CD14-positive monocyte (primary cell): ENCODE measurements at places on chromosomes 4 and X. TPM values are rescaled to one million over a fixed set of nuclear protein-coding genes. Genes with fewer than 3 reads are reported as not detected.

GRCh38 chr4:25437926-25438325, 60.9 kb downstream of the ANAPC4 start:
- DNase-seq: no peak
- H3K36me3 ChIP-seq: no peaks in the 10 kb centered on the region
- H3K4me1 ChIP-seq: no peaks in the 10 kb centered on the region
- H3K27ac ChIP-seq: no peak overlapping the region

- H3K4me3 ChIP-seq: peak overlapping the region; percentile 77
- no peak for DNase-seq
- H3K36me3 ChIP-seq: no peaks in the 10 kb centered on the region
- H3K27me3 ChIP-seq: no peaks in the 10 kb centered on the region
Measured at GRCh38 chrX:19886883-19887531, 393 bp downstream of the SH3KBP1 start.

GRCh38 chr4:8265171-8265929, 4.2 kb upstream of the HTRA3 start:
- H3K4me1 ChIP-seq: peaks cover 32% of the 10 kb centered on the region
- no peak overlapping the region for H3K27ac ChIP-seq
- H3K27me3 ChIP-seq: peaks cover 9% of the 10 kb centered on the region
- DNase-seq: no peak
- H3K36me3 ChIP-seq: no peaks in the 10 kb centered on the region
- no peak overlapping the region for H3K4me3 ChIP-seq

GRCh38 chrX:131789664-131790063, 233.4 kb upstream of the STK26 start:
- no peaks in the 10 kb centered on the region for H3K36me3 ChIP-seq
- no peak for DNase-seq
- H3K4me1 ChIP-seq: no peaks in the 10 kb centered on the region
- H3K27me3 ChIP-seq: peaks cover 5% of the 10 kb centered on the region
- no peak overlapping the region for H3K4me3 ChIP-seq

- H3K4me3 ChIP-seq: no peak overlapping the region
- H3K27ac ChIP-seq: no peak overlapping the region
- no peaks in the 10 kb centered on the region for H3K27me3 ChIP-seq
Measured at GRCh38 chrX:22686138-22686541, 313.6 kb upstream of the DDX53 start.

DNA sequence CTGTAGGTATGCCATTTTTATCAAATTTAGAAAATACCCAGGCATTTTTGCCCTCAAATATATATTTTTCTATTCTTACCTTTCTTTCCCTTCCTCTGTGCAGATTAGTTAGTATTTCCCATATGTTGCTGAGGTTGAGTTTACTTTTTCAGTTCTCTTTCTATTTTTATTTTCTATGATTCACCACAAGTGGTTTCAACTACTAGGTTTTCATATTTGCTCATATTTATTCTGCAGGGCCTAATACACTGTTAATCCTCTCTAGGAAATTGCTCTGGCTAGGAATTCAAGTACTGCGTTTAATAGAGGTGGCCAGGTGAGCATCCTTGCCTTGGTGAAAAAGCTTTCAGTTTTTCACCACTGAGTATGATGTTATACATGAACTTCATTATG, 1535.3 kb upstream of the PCDH10 start:
- H3K27me3 ChIP-seq: no peaks in the 10 kb centered on the region
- H3K27ac ChIP-seq: no peak overlapping the region
- H3K36me3 ChIP-seq: no peaks in the 10 kb centered on the region

Gene PDGFRA
- polyA plus RNA-seq: not detected

DNA sequence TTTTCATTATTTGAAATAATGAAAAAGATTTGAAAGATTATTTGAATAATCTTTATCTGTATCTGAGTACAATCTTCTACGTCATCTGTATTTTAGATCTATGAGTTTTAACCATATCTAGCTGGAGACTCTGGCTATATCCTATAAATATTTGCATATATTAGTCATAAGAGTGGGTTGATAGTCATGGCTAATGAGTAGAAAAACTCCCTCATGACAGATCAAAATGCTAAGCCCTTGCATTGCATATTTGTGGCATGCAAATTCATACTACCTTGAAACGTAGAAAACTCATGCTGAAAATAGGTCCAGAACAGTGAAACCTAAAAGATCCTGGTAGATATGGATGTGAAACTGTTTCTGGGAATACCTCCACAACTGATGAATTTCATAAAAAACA, 291.3 kb downstream of the GALNTL6 start:
- no peaks in the 10 kb centered on the region for H3K27me3 ChIP-seq
- H3K4me3 ChIP-seq: no peak overlapping the region
- DNase-seq: no peak
- no peaks in the 10 kb centered on the region for H3K4me1 ChIP-seq
- H3K27ac ChIP-seq: no peak overlapping the region

- H3K27me3 ChIP-seq: no peaks in the 10 kb centered on the region
- DNase-seq: no peak
- no peak overlapping the region for H3K4me3 ChIP-seq
- H3K36me3 ChIP-seq: no peaks in the 10 kb centered on the region
Measured at GRCh38 chr4:4614925-4615678, 73.3 kb upstream of the STX18 start.

Gene BTC
- not detected for polyA plus RNA-seq

DNA sequence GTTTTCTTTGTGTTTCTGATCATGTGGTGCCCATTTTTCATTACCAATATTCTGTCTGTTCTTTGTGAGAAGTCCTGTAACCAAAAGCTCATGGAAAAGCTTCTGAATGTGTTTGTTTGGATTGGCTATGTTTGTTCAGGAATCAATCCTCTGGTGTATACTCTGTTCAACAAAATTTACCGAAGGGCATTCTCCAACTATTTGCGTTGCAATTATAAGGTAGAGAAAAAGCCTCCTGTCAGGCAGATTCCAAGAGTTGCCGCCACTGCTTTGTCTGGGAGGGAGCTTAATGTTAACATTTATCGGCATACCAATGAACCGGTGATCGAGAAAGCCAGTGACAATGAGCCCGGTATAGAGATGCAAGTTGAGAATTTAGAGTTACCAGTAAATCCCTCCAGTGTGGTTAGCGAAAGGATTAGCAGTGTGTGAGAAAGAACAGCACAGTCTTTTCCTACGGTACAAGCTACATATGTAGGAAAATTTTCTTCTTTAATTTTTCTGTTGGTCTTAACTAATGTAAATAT, 110.4 kb downstream of the IL13RA2 start:
- no peak overlapping the region for H3K4me3 ChIP-seq
- H3K27ac ChIP-seq: no peak overlapping the region
- H3K36me3 ChIP-seq: no peaks in the 10 kb centered on the region

DNA sequence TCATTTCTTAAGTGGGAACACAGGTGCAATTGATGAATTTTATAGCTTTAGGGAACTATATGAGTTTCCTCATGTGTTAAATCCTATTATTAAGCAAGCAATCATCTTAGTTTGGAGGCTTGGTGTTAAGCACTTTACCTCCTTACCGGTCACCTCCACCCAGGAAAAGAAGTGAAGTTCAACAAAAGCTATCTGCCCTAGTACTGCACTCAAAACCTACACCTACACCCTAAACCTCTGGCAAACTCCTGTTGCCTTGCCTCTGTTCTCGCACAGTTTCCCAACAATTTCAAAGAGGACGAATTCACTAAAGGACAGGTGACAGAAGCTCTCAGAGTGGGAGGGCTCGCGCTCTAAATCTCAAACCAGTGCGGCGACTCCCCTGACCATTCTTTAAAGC, 85.7 kb upstream of the TENT5D start:
- no peaks in the 10 kb centered on the region for H3K4me1 ChIP-seq
- H3K36me3 ChIP-seq: no peaks in the 10 kb centered on the region
- no peak for DNase-seq
- H3K4me3 ChIP-seq: no peak overlapping the region

Gene L1CAM
- polyA plus RNA-seq: 0.14 and 0.55 TPM in 2 replicates

Gene TEC
- 0.30 TPM for polyA plus RNA-seq

DNA sequence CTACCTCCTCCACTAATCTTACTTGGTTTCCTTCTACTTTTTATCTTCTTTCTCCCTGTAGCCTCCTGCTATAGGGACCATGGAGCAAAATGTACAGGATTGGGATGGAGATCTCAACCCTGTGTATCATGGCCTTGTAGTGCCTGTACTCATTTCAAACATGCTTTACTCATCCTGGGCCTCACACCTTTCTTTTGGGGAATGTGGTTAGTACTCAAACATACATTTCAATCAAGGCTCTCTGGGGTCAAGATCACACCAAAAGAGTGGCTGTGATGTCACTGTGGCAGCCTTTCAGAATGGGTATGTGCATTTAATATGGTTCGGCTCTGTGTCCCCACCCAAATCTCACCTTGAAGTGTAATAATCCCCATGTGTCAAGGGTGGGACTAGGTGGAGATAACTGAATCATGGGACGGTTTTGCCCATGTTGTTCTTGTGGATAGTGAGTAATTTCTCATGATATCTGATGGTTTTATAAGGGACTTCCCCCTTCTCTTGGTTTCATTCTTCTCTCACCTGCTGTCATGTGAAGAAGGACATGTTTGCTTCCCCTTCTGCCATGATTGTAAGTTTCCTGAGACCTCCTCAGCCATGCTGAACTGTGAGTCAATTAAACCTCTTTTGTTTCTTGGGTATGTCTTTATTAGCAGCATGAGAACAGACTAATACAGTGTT, 205.1 kb downstream of the RASL11B start:
- no peaks in the 10 kb centered on the region for H3K4me1 ChIP-seq
- H3K4me3 ChIP-seq: no peak overlapping the region
- no peak for DNase-seq
- H3K27me3 ChIP-seq: no peaks in the 10 kb centered on the region

- no peak for DNase-seq
- no peaks in the 10 kb centered on the region for H3K27me3 ChIP-seq
- H3K4me1 ChIP-seq: no peaks in the 10 kb centered on the region
- no peaks in the 10 kb centered on the region for H3K36me3 ChIP-seq
Measured at GRCh38 chr4:4914059-4914820, 54.8 kb downstream of the MSX1 start.

GRCh38 chr4:30792601-30793000, 72.4 kb downstream of the PCDH7 start:
- no peak overlapping the region for H3K27ac ChIP-seq
- no peak for DNase-seq

DNA sequence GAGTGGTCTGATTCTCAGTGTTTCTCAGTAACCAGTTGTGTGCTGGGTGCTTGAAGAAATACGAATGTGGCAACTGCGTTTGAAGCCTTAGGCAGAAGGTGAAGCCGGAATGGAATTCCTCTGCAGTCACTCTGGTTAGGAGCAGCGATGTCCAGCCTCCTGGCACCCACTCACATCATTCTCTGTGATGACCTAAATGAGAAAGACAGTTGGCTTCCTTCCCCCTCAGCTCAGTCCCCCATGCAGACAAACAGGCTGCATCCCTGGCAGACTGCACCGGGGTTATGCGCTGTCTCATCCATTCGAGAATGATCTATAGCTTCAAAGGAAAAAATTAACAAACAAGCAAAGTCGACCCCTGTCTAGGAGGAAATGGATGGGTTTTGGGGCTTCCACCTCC, 170.1 kb upstream of the SCML1 start:
- H3K36me3 ChIP-seq: no peaks in the 10 kb centered on the region
- H3K4me3 ChIP-seq: no peak overlapping the region
- no peak overlapping the region for H3K27ac ChIP-seq
- DNase-seq: no peak
- H3K4me1 ChIP-seq: peaks cover 25% of the 10 kb centered on the region

GRCh38 chrX:133415276-133416105, at the start of gene GPC4:
TSS of gene GPC4 (minus strand) at chrX:133415489. CDS start at chrX:133414965, 524 bp downstream.
- DNase-seq: peak; percentile 5
- H3K27ac ChIP-seq: no peak within 1 kb of the TSS
- H3K27me3 ChIP-seq: peaks cover 47% of the 10 kb centered on the region
- H3K4me1 ChIP-seq: peaks cover 14% of the 10 kb centered on the region
- peak within 1 kb of the TSS; percentile 44 for H3K4me3 ChIP-seq

GRCh38 chr4:4554234-4554633, 12.4 kb upstream of the STX18 start:
- DNase-seq: no peak
- H3K4me1 ChIP-seq: no peaks in the 10 kb centered on the region
- H3K36me3 ChIP-seq: no peaks in the 10 kb centered on the region
- no peaks in the 10 kb centered on the region for H3K27me3 ChIP-seq
- no peak overlapping the region for H3K27ac ChIP-seq
- H3K4me3 ChIP-seq: no peak overlapping the region

DNA sequence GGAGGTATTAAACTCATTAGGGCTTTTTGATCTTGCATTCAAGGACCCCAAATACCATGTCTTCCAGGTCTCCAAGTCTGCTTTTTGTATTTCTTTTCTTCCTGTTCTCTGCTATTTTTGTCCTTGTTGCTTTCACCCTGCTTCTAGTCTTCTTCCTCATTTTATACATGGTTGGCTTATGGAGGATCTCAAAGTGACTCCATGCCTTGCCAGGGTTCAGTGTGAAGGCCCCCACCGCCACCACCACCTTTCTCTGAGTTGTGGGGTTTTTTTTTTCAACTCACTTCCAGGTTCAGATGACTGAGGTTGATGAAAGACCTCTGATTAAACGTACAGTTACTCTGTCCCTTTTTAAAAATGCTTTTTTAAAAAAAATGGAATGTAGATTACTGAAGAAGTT, 96.3 kb downstream of the MAML3 start:
- peaks cover 43% of the 10 kb centered on the region for H3K4me1 ChIP-seq
- DNase-seq: no peak
- H3K36me3 ChIP-seq: no peaks in the 10 kb centered on the region
- H3K27me3 ChIP-seq: no peaks in the 10 kb centered on the region
- H3K27ac ChIP-seq: no peak overlapping the region

GRCh38 chrX:67351411-67351810, 192.4 kb upstream of the AR start:
- no peaks in the 10 kb centered on the region for H3K4me1 ChIP-seq
- H3K27me3 ChIP-seq: no peaks in the 10 kb centered on the region
- no peak overlapping the region for H3K4me3 ChIP-seq
- DNase-seq: no peak
- no peak overlapping the region for H3K27ac ChIP-seq

GRCh38 chr4:38050560-38051350, 90.6 kb downstream of the PTTG2 start:
- no peak overlapping the region for H3K4me3 ChIP-seq
- no peak overlapping the region for H3K27ac ChIP-seq
- H3K36me3 ChIP-seq: peaks cover 100% of the 10 kb centered on the region
- no peak for DNase-seq

Gene F8A1
- polyA plus RNA-seq: 6.7 and 8.0 TPM in 2 replicates

DNA sequence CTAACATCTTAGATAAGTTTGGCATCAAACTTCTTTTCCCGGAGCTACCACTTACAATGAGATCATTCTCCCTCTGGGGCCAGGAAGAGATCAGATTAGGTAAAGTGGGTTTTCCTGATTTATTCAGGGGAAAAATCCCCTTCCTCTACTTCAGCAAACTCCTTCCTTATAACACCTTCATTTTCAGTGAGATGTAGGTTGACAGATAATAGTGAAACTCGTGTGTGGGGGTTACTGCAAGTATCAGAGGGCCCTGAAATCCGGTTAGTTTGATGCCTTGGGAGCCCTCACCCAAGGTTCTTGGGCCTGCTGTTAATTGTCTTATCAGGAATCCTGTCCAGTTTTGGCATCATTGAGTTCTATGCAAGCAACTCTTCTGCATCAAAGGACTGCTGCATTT, 10.8 kb downstream of the FTHL17 start:
- H3K27ac ChIP-seq: no peak overlapping the region
- H3K4me1 ChIP-seq: no peaks in the 10 kb centered on the region
- H3K4me3 ChIP-seq: no peak overlapping the region
- no peaks in the 10 kb centered on the region for H3K36me3 ChIP-seq
- no peak for DNase-seq
